ENCODE measurements at places on chromosomes 6 and 20.

DNA sequence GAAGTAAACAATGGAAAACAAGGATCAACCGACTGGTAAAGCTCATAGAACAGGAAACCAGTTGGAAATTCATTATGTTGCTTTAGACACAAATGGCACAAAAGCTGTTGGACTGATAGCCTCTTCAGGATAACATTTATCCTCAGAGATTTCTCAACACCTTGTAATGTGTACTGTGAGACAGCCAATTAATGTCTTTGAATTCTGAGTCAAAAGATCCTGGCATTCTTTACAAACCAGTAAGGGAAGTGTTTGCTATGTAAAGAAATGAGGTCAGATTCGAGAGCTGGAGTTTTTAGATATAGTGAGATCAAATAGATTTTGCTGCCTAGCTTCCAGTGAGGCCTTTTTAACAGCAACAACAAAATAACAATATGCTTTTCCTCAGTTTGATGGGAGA, 439.2 kb downstream of the C6orf118 start:
- no peak for DNase-seq

DNA sequence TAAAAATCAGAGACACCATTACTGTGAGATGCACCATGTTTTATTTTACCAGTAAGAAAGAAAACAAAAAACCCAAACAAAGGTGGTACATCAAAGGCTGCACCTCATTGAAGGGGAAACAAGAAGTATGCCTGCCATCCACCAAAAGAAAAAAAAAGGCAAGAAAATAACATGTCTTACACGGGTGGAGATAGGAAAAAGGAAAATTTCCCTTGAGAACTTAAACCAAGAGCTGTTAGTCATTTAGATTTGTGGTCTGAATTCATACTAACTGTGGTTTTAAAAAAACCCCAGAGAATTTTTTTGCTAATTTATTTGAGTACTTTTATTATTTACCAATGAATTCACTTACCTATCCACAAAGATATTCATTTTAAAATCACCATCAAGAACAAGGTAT, 144.0 kb downstream of the LRRC1 start:
- DNase-seq: no peak

DNA sequence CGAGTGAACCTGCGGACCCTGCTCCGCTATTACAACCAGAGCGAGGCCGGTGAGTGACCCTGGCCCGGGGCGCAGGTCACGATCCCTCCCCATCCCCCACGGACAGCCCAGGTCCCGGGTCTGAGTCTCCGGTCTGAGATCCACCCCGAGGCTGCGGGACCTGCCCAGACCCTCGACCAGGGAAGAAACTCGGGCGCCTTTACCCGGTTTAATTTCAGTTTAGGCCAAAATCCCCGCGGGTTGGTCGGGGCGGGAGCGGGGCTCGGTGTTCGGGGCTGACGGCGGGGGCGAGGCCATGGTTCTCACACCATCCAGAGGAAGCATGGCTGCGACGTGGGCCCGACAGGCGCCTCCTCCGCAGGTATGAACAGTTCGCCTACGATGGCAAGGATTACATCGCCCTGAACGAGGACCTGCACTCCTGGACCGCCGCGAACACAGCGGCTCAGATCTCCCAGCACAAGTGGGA, 46.9 kb upstream of the TRIM26 start:
- no peak for DNase-seq

- no peak for DNase-seq
Measured at GRCh38 chr20:53855733-53856132, 214.7 kb downstream of the BCAS1 start.

- DNase-seq: no peak
Measured at GRCh38 chr6:157533048-157533871, 152.3 kb downstream of the ZDHHC14 start.

DNA sequence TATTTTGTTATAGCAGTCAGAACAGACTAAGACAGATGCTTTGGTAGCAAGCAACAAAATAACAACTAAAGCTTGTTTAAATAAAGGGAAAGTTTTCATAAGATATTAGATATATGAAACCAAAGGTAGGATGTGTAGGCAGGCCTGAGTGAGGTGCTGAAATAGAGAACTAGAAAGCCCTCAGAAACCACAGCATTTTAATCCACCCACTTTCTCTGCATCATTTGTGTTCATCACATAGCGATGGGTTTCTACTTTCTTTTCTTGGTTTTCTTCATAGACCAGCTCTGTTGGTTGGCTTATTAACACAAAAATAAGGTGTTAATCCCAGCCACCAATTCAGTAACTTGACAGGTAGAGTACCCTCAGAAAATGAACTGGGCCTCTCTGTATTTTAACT, 58.6 kb downstream of the RPS12 start:
- no peak for DNase-seq

- peak; percentile 44 for DNase-seq
Measured at GRCh38 chr6:138109042-138109997, 2.1 kb upstream of the PERP start.

DNA sequence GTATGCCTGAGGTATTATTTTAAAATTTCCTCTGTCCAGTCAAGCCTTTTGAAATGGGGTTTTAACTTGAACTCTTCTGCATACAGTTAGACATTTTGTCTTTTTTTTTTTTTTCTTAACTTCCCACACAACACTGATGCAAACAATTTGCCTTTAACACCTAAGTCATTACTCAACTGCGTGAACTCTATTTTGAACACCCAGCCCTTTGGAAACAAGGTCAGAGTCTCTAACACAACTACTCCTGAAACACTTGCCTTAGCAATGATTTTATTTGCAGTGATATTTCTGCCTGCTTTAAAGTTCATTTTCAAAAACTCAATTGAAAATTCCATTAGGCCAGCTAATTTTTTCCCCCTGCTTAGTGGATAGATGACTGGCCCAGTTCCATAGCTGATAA, 24.2 kb downstream of the GLYATL3 start:
- DNase-seq: no peak

DNA sequence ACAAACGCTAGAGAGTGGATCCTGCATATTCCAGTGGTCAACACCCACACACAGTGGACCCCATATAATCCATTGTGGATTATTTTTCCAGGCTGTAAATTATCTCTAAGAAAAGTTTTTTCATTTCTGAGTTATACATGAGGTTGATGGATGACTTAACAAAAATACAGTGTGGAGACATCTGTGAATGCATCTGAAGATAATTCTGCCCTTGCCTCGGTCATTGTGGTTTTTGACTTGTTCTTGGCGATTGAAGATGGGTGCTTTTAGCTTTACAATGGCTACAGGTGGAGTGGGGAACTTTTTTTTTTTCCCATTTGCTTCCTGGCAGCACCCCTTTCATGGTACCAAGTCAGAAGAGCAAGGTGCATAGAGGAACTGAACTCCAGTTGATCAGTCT, 242.7 kb downstream of the MYLK4 start:
- DNase-seq: no peak
